ENCODE measurements at places on chromosomes 12 and 14. TPM values are rescaled to one million over a fixed set of nuclear protein-coding genes. Genes with fewer than 3 reads are reported as not detected.

GALNT8 gene
- total RNA-seq: not detected

RNASE2 gene
- not detected for total RNA-seq

FOXM1 gene
- 89.2 TPM for total RNA-seq

NAV3 gene
- 7.9 TPM for total RNA-seq

CFAP251 gene
- total RNA-seq: 0.95 TPM

PPP1R3E gene
- total RNA-seq: 3.3 TPM

LPAR5 gene
- total RNA-seq: 0.59 TPM

MANSC4 gene
- not detected for total RNA-seq

SLC7A8 gene
- 1.8 TPM for total RNA-seq

NAA30 gene
- 13.2 TPM for total RNA-seq

SYNE3 gene
- total RNA-seq: 0.93 TPM

RERGL gene
- not detected for total RNA-seq

KRT73 gene
- total RNA-seq: not detected

SLC25A47 gene
- total RNA-seq: not detected

FAM181A gene
- not detected for total RNA-seq

AKAP6 gene
- total RNA-seq: 0.61 TPM

PAX9 gene
- total RNA-seq: 2.5 TPM

PEBP1 gene
- 286 TPM for total RNA-seq

ADGRD1 gene
- 0.55 TPM for total RNA-seq

ADAMTS20 gene
- total RNA-seq: not detected

FBLN5 gene
- total RNA-seq: 5.0 TPM

BEGAIN gene
- 7.0 TPM for total RNA-seq

NRL gene
- 0.59 TPM for total RNA-seq

MTHFD1 gene
- 106 TPM for total RNA-seq

SLC15A4 gene
- total RNA-seq: 24.8 TPM

KCNK10 gene
- total RNA-seq: not detected

MORN3 gene
- 0.17 TPM for total RNA-seq

DAO gene
- not detected for total RNA-seq

GUCY2C gene
- not detected for total RNA-seq

SLCO1C1 gene
- not detected for total RNA-seq

SERPINA9 gene
- not detected for total RNA-seq

SIX4 gene
- total RNA-seq: 2.8 TPM

KLRC2 gene
- 2.2 TPM for total RNA-seq

LTBP2 gene
- total RNA-seq: 7.6 TPM

GPR84 gene
- 0.11 TPM for total RNA-seq

OTUB2 gene
- 3.0 TPM for total RNA-seq

CHMP4A gene
- total RNA-seq: 86.2 TPM

ADCY4 gene
- total RNA-seq: not detected

MYG1 gene
- total RNA-seq: 85.5 TPM

SNX6 gene
- total RNA-seq: 108 TPM

TPH2 gene
- total RNA-seq: not detected

NUDT14 gene
- total RNA-seq: 46.0 TPM

FLVCR2 gene
- 14.2 TPM for total RNA-seq

LYZ gene
- 0.05 TPM for total RNA-seq

KCNJ8 gene
- total RNA-seq: 0.22 TPM

KLRB1 gene
- total RNA-seq: not detected

KCNH3 gene
- total RNA-seq: 2.1 TPM

KNTC1 gene
- 22.1 TPM for total RNA-seq

TBC1D30 gene
- 1.3 TPM for total RNA-seq

All from A549 treated with Hydrocortisone at 1 μM for 4 hours (cell line).